Stimulated activated CD8-positive, alpha-beta memory T cell treated with anti-CD3 and anti-CD28 coated beads, Interleukin-7, amount 100 ng/mL, for 1 hour (primary cell): ENCODE measurements at places on chromosomes 16 and 17.

DNA sequence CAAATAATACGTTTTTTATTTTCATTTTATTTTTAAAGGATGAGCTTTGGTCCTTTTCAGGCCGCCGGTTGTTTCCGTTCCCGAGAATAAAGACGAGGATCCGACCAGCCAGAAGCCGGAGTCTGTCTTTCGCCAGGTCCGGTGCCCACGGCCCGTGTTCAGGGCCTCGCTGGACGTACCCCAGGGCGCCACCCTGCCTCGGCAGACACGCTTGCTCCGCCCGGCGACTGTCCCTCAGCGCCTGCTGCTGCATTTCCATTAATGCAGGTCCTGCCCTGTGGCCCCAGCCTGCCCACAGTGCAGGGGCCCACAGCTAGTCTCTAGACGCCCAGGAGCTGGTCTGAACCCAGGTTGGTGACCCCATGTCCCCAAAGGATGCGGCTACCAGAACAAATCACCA, 15.6 kb downstream of the METRNL start:
- no peak for DNase-seq

- DNase-seq = no peak
Measured at GRCh38 chr16:85908444-85908843, 9.5 kb downstream of the IRF8 start.

DNA sequence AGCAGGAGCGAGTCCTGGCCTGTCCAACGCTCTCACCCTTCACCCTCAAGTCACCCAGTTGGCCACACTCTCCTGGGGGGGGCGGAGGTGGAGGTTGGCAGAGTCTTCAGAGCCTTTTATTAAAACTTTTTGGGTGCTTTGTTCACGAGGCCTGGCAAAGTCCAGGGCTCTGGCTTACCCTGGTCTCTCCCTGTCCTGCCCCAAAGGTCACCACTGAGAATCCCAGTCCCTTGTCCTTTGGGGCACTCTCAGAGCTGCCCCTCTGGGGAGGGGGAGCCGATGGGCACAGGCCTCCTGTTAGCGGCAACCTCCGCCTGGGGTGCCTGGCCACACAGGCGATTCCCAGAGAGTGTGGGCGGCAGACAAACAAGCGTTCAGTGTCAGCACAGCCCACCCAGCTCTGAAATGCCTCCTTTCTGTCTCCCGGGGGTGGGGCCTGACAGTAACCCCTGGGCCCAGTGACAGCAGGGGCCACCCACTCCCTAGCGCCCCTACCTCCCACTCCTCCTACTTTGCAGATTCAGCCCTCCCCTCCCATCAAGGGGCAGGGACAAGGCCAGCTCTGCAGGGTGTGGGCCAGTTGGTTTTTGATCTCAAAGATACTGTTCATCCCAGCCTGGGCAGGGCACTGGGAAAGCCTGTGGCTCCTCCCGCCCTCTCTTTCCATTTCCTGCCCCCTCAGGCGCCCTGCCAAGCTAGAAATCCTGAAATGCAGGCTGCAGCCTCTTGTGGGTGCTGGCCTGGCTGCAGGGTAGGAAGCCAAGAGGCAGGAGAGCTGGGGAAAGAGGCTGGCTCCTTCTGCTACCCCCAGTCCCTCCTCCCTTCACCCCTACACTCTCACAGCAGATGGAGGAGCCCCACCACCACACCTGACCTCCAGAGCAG, 36.6 kb upstream of the EMP2 start:
- no peak for DNase-seq

DNA sequence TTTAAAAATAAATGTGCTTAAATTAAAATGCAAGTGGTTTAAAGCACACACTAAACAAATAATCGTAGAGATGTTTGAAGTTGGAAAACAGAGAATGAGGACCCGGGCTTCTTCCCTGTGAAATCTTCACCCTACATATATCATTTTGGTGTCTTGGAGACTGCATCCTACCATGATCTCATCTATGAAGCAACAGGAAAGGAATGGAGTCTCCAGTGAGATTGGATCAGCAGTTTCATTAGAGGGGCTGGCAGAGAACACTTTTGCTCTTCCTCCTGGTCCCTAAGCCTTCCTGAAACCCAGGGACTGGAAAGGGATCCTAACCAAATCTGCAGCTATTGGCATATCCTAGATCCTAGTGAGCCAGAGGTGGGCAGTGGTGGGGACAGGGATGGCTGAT, 85.0 kb downstream of the GRIN2A start:
- no peak for DNase-seq

DNA sequence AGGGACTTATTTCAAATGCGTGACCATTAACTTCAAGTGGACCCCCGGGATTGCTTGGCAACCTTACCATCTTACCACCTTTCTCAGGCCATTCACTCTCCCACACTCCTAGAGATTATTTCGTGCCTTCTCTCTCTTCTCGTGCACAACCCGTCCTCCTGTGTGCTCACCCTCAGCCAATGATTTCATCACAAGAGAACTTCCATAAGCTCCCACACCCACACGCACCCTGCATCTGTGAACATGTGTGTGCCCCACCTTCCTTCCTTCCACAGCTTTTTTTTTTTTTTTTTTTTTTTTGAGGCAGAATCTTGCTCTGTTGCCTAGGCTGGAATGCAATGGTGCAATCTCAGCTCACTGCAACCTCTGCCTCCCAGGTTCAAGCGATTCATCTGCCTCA, 27.4 kb upstream of the CDH3 start:
- DNase-seq = no peak

DNA sequence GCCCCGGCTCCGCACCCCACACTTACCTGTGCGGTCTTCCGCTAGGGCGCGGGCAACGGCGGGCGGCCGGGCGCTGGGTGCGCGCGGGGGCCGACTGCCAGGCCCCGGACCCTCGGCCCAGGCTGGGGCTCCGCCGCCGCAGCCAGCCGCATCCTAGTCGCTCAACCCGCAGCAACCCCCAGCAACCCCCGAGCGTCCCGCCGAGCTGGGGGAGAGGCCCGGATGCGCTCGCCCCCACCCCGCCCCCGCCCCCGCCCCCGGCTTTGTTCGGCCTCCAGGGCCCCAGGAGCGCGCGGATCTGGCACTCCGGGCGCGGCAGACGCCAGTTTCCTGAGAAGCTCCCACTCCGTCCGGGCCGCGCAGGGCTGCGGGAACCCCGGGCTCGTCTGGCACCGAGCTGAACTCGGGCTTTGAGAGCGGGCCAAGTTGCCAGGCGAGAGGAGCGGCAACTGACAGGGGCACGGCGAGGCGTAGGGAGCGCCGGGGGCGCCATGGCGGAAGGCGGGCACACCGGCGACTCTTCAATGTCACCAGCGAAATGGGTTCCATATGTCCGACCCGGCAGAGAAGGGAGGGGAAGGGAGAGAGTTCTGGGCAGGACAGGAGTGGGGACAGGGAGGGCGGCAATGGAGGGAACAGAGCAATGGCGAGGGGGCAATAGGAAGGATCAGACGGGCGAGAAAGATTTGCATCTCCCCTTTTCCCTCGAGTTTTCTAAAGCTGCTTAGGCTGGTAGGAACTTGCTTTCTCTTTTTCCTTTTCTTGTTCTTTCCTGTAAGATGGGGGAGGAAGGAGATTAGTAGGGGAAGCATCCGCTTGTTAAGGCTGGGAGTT, 13.7 kb downstream of the HOXB4 start:
- no peak for DNase-seq

GRCh38 chr16:66399930-66400329, 27.2 kb upstream of the BEAN1 start:
- no peak for DNase-seq

- no peak for DNase-seq
Measured at GRCh38 chr17:37802712-37803416, 58.0 kb upstream of the HNF1B start.

- no peak for DNase-seq
Measured at GRCh38 chr17:41730479-41730878, 4.0 kb downstream of the HAP1 start.

- DNase-seq = peak; percentile 53
Measured at GRCh38 chr17:21252796-21253645, at the start of gene NATD1. Gene NATD1 (minus strand): TSS chr17:21253410. CDS start chr17:21253264, 146 bp downstream.

GRCh38 chr16:79411805-79412204, 188.7 kb downstream of the MAF start:
- no peak for DNase-seq

GRCh38 chr17:9443811-9444210, 131.8 kb downstream of the STX8 start:
- no peak for DNase-seq

GRCh38 chr17:50843150-50843905, 7.9 kb downstream of the WFIKKN2 start:
- DNase-seq = no peak

GRCh38 chr16:11621539-11621919, 34.8 kb upstream of the LITAF start:
- DNase-seq = no peak
